BJ (cell line): ENCODE measurements at places on chromosomes 12 and 14. TPM values are rescaled to one million over a fixed set of nuclear protein-coding genes. Genes with fewer than 3 reads are reported as not detected.

Gene PRB2
- polyA plus RNA-seq: not detected in 2 replicates

GRCh38 chr12:42550800-42551199 is 38.7 kb downstream of the PRICKLE1 start:
- no peak for DNase-seq

- DNase-seq: no peak
Observed at GRCh38 chr12:131067981-131068851, 114.5 kb downstream of the ADGRD1 start.

- DNase-seq: no peak
Observed at GRCh38 chr12:115402443-115403180, 718.6 kb upstream of the TBX3 start.

Gene KLRG1
- polyA plus RNA-seq: 0.43 and 0.63 TPM in 2 replicates

Gene RAD9B
- polyA plus RNA-seq: 0.33 and 0.69 TPM in 2 replicates

Gene KLRB1
- not detected in 2 replicates for polyA plus RNA-seq

GRCh38 chr12:114319422-114319821 is 86.5 kb downstream of the TBX5 start:
- peak; percentile 69 for DNase-seq

DNA sequence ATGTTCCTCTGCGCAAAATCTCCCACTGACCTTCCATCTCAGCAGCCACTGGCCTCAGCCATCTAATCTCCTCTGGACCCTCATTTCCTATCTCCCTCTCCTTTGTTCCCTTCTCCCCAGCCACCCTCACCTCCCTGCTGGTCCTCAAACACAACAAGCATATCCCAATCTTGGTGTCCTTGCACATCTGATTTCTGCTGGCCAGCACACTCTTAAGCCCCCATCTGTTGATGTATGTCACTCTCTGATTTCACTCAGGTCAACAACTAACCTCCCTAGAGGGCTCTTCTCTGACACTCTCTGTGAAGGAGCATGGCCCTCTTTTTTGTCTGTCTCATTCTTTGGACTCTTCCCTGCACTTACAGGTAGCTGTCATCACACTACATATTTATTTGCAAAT is 25.6 kb downstream of the PPM1H start:
- DNase-seq: no peak

DNA sequence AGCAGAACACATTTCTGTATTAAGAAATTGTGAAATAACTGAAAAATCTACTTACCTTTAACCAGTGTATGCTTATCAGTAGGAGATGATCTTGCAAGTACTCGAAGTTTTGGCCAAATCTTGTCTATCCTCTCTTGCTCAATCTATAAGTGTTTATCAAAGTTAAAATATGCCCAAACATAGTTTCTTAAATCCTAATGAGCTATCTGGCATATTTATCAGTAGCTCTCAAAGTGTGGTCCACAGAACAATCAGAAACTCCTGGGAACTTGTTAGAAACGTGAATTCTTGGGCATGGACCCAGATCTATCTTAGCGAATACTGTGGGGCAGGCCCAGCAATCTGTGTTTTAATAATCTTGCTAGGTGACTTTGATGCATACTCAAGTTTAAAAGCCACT is 84.5 kb upstream of the POC1B start:
- no peak for DNase-seq

GRCh38 chr14:100586403-100587085 is 673 bp downstream of the BEGAIN start:
- no peak for DNase-seq

Gene VRTN
- polyA plus RNA-seq: not detected in 2 replicates

DNA sequence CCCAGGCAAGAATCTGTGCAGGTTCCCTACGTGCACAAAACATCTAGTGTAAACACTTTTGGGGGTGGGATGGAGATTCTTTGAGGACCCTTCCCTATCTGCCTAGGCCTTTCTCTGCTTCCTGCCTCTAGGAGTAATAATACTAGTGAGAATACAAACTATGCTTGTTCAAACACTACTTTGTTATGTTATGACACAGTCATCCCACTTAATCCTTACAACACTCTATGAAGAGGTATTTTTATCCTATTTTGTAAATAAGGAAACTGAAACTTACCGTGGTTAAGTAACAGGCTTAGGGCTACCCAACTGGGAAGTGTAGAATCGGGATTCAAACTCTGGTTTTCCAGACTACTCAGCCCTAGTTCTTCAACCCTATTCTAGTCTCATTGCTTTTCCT is 96.5 kb downstream of the KCNA5 start:
- DNase-seq: no peak

GRCh38 chr12:128382946-128383345 is 116.0 kb downstream of the TMEM132C start:
- no peak for DNase-seq

Gene NOS1
- polyA plus RNA-seq: not detected in 2 replicates

DNA sequence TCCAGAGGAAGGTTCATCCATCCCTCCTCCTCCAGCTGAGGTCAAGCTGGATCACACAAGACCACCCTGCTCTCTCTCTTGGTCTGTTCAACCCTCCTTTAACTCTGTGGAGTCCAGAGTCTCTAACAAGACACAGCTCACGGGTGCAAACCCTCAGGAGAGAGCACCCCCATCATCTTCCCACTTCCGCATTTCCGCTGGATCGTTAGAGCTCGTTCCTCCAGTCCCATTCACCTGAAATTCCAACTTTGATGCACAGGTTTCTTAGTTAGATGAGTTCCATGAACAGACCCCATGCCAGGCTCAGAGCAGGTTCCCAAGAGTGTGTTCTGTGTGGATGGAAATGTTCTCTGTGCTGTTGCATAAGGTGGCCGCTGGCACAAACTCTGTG is 44.5 kb upstream of the P2RX7 start:
- DNase-seq: no peak

Gene MMP19
- 34.2 and 40.7 TPM in 2 replicates for polyA plus RNA-seq

Gene UBR7
- polyA plus RNA-seq: 25.4 and 30.3 TPM in 2 replicates

Gene SOAT2
- 0.16 and 0.34 TPM in 2 replicates for polyA plus RNA-seq

GRCh38 chr12:109927622-109928021 is 27.5 kb downstream of the TCHP start:
- no peak for DNase-seq

DNA sequence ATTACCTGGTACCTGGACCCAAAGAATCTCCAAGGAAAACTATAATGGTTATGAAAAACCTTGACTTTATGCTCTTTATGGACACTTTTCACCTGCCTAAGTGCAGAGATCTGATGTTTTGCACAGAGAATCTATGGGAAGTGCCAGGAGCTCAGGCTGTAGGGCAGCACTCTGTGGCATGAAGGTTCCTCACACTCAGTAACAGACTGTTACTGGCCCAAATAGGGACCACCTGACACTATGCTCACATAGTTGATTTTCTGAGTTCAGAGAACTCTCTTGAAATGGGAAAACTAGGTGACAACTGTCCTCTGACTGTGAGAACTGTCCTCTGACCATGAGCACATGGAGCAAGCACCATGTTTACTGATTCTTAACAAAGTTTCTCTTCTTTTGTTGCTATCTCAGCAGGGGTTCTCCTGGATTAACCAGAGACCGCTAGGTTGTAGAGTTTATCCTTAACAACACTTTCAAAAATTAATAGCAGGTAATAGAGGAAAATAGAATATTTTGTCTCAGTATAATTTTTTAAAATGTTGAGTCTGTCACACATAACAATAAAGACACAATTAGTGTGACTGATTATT is 101.6 kb downstream of the STXBP6 start:
- no peak for DNase-seq

- no peak for DNase-seq
Observed at GRCh38 chr12:103799857-103800771, 40.9 kb downstream of the NT5DC3 start.

Gene ORMDL2
- 47.4 and 63.9 TPM in 2 replicates for polyA plus RNA-seq

DNA sequence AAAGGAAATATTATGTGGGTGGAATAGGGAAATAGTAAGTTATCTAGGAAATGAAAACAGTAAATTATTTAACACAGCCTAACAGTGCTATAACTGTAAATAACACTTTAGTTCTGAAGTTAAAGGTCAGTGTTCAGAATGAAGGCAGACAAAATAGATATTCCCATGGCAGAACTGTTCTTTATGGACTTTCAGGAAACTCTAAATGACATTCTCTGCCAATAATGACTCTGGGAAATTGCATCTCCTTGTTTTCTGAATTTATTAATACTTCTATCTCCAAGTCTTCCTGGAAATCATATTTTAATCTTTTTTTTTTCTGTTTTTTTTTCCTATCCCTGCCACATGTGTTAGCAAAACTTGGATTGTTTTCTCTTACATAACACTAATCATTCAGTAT is 101.4 kb downstream of the PDE3A start:
- DNase-seq: no peak

- DNase-seq: no peak
Observed at GRCh38 chr14:27181333-27181732, 583.5 kb upstream of the NOVA1 start.

DNA sequence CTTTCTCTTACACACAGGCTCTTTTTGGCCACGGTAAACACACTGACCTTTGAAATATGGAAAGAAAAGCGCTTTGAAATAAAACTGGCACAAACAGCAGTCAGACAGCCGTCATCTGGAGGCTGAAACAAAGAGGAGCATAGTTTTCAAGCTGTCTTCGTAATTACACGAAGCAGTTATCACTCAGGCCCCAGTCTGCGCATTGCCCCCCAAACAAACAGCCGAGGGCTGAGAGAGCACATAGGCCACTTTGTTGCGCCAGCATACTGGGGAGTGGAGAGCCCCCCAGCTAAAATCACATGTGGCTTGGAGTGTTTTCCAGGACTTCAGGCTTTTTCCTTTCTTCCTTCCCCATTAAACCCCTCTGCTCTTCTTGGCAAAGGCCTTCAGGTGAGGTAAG is 142.9 kb upstream of the BTG1 start:
- DNase-seq: no peak

DNA sequence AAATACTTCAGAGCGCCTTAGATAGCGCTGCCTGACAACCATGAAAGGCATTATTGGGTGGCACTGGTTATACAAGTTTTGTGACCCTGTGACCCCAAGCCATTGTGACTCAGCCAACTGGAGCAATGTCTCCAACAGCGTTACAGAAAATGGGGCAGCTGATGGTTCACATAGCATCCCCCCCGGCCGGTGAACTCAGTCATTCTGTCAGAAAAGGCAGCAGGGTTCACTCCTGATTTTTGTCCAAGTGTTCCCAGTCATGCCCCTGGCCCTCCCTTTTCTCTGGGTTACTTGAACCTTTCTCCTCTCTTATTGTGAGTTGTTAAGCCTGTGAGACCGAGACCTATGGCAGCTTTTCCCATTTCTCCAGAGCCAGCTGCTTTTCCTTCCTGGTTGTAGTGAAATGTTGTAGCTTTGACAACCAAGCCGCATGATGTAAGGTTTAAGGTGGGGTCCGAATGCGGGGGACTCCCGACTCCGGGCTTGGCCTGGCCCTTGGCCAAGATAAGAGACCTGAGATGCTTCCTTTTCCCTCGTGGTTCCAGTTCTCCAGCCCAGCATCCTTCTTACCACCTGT is 22.0 kb downstream of the CD9 start:
- no peak for DNase-seq

Gene ADAM20
- polyA plus RNA-seq: 0.04 and 0.13 TPM in 2 replicates

- DNase-seq: peak; percentile 92
Observed at GRCh38 chr12:60394665-60395064, 798.8 kb downstream of the SLC16A7 start.

- no peak for DNase-seq
Observed at GRCh38 chr12:46370792-46371717, 1.5 kb downstream of the SLC38A2 start.

DNA sequence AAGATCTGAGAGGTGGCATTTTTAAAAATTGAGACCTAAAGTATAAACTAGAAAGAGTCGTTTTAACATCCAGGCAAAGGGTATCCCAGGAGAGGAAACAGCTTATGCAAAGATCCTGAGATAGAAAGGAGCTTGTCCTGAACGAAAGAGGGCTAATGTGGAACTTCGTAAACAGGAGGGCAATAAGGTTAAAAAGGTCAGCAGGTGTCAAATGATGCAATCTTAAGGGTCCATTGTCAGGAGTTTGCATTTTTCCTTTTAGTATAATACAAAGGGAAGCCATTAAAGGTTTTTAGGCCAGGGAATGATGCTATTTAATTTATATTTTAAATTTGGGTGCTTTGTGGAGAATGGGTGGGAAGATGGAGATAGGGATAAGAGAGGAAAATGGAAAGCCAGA is 14.4 kb downstream of the FMNL3 start:
- no peak for DNase-seq

DNA sequence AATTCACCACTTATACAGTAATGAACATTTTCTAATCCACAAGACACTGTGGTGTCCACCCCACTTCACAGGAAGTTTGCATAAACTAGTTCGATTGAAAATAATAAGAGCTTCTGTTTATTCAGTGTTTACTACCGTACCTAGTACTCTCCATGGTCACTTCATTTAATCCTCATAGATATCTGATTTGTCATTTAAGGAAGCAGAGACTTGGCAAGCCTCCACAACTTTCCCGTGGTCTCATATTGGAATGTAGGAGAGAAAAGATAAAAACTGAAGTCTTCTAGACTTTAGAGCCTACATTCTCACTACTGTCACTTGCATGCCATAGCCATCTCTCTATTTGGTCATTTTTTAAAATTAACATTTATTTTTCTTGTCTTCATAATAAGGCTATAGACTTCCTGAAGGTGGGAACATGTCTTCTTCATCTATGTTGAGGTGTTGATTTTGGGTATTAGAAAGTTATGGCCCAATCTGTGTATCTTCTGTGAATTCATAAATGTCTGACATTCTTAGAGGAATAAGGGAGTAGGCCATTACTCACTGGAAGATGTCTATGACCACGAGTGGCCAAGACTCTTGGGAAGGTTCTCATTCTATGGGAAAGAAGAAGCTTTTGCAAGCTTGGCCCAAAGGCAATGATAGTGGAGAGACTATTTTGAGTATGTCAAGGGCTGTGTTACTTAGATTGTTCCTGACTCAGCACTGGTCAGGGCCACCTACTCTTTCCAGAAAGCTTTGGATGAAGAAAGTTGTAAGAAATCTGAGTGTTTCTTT is 423.7 kb downstream of the LRIG3 start:
- DNase-seq: no peak
